Activated naive CD4-positive, alpha-beta T cell treated with anti-CD3 and anti-CD28 coated beads, Interleukin-2, amount 50 U/mL, for 72 hours (primary cell): ENCODE measurements at places on chromosomes 2 and 18.

GRCh38 chr2:164600763-164601162, 20.5 kb downstream of the GRB14 start:
- DNase-seq, result no peak

DNA sequence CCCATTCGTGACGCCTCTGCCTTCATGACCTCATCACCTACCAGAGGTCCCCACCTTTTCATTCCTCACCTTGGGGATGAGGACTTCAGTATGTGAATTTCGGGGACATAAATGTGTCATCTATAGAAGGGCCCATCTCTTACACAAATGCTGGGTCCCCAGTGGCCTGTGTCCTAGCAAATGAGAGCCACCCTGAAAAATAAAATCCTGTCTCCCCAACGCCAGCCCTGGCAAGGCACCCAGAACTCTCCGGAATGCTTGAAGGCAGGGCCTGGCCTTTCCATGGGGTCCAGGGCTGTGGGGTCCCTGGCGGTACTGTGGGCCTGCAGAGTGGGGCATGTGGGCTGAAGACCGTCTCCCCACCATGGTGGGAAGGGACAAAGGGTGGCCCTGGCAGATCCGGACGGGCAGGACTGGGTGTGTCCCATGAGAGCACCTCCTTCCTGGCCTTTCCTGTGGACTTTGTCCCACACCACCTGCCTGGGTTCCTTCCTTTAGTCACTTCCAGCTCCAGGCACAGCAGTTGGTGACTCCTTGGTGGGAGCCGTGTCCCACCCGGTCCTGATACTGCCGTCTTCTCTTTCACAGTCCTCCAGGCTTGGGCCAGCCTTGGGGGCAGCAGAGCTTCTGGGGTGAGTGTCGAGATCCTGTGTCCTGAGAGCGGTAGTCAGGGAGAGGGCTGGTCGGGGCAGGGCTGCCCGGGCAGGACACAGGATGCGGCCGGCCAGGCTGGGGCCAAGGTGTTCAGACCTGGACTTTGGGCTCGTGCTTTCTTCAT, 18.6 kb downstream of the CAPN10 start:
- DNase-seq, result no peak

- no peak for DNase-seq
Observed at GRCh38 chr2:44087714-44088092, 81.0 kb upstream of the PPM1B start.

DNA sequence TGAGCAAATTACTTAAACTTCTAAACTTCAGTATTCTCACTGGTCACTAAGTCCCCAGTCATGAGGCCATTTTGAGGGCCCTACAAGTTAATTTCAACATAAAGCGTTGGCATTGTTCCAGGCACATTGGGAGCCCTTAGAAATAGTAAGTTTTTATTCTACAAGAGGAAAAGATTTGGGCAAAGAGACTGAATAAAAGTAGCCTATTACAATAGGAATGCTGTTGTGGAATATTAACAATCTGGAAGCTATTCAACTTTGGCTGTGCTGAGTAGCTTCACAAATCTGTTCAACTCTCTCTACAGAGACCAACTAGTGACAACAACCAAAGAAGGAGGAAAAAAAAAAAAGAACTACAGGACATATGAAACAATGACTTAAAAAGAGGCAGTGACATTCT, 1287.5 kb upstream of the NXPH2 start:
- DNase-seq, result no peak

DNA sequence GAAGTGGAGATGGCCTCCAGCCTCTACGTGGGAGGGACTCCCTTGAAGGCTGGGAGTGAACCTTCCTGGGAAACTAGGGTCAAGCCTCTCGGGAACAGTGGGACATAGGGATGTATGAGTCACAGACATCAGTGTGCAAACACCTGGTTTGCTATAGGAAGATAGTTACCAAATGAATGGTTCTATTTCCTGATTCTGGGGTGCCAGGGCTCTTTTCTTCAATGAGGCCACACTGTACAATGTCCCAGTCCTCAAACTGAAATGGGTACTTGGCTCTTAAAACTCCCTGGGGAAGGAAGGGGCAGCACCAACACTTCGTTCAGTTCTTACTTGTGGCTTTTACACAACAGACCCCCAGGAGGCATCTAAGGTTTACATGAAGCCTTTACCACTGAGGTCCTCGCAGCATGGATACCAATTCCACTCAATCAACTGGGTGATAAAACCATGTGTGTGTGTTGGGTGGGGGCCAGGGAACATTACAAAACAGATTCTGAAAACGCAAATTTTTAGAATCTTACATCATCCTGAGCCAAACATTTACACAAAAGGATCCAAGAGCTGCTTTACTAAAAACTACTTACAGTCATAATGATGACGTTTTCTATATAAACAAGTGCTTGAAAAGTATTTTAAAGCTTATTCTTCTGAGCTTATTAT, 10.4 kb downstream of the ERFE start:
- DNase-seq, result no peak
